ENCODE measurements at places on chromosomes 2 and 18. TPM values are rescaled to one million over a fixed set of nuclear protein-coding genes. Genes with fewer than 3 reads are reported as not detected.

GRCh38 chr2:72778410-72778809 is 47.4 kb downstream of the EXOC6B start:
- DNase-seq: no peak

GRCh38 chr18:79300413-79300812 is 95.3 kb upstream of the NFATC1 start:
- no peak for DNase-seq

Gene HOXD9
- total RNA-seq: 1.5 TPM

DNA sequence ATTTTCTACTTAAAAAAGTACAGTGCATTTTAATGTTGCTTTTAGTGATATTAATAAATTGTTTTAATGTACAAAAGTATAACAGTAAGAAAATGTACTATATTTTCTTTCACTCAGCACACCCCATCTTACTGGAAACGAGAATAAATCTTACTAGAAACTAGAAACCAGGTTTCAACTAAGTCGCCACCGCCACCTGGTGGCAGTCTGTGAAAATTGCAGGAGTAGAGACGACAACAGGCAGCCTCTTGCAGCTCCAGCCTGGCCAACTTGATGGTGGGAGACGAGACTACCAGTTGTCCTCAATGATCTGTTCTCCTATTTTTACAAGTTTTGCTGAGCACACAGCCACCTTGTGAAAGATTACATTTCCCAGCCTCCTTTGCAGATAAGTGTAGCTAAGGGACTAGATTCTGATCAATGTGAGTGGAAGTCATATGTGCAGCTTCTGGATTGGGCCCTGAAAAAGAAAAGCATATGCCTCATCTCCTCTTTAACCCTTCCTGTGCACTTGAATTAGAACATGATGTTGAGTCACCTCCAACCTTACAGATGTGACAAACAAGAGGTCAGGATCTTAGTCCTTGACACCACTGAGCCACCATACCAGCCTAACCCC is 8.7 kb downstream of the OTOF start:
- no peak for DNase-seq

DNA sequence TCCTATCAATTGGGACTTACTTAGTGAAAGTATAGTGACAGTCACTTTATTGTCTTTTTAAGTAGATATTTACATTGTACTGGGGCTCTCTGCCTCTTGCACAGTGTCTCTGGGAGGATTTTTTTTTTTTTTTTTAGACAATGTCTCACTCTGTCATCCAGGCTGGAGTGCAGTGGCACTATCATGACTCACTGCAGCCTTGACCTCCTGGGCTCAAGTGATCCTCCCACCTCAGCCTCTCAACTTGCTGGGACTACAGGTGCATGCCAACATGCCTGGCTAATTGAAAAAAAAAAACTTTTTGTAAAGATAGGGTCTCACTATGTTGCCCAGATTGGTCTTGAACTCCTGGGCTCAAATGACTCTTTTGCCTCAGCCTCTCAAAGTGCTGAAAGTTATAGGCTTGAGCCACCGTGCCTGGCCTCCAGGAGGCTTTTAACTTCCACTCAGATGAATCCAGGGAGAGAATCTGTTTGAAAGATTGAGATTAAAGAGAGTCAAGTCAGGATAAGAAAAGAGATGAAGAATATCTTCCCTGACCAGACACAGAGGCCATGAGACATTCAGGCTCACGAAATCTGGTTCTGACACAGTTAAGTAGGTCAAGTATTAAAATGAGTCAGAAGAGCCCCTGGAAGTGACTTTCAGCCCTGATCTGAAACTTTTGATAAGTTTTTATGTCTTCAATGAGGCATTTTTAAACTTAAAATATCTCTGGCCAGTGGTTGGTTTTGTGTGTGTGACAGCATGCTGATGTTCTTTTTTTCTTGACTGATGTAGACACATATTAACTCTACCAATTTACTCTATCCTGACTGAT is 18.3 kb downstream of the ARHGEF33 start:
- DNase-seq: no peak

DNA sequence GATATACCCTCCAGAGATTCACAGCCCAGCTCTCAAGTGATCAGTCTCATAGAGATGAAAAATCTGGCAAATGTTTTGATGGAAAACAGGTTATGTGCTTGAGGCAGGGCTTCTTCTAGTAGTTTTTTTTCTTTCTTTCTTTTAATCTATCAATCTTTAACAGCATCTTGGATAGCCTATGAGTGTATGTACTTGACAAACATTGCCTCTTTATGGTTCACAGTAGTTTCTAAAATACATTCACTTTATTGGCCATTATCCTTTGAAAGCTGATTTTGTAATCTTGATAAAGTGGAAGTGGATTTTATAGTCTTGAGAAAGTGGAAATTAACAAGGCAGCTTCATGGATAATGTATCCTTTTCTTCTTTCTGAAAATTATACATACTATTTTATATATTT is 51.4 kb upstream of the IL1R1 start:
- no peak for DNase-seq

DNA sequence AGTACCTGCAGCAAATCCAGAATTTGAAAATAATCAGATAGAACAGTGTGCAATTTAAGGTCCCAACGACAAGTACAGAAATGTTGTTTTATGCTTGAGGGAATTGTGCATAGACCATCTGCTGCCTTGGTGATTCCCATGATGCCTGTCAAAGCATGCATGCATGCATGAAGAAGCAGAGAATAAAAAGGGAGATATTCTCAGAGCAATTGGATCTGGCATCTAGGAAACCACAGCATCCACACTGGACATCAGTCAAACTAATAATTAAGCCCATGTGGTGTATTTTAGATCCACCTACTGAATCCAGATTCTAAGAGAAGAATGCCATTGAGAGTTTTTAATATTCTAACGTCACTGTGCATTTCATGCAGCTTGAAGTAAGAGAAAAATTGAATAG is 361.2 kb downstream of the FSIP2 start:
- no peak for DNase-seq

GRCh38 chr2:172556284-172557033 is 569 bp downstream of the PDK1 start:
- DNase-seq: peak; percentile 25

Gene DSG3
- not detected for total RNA-seq

DNA sequence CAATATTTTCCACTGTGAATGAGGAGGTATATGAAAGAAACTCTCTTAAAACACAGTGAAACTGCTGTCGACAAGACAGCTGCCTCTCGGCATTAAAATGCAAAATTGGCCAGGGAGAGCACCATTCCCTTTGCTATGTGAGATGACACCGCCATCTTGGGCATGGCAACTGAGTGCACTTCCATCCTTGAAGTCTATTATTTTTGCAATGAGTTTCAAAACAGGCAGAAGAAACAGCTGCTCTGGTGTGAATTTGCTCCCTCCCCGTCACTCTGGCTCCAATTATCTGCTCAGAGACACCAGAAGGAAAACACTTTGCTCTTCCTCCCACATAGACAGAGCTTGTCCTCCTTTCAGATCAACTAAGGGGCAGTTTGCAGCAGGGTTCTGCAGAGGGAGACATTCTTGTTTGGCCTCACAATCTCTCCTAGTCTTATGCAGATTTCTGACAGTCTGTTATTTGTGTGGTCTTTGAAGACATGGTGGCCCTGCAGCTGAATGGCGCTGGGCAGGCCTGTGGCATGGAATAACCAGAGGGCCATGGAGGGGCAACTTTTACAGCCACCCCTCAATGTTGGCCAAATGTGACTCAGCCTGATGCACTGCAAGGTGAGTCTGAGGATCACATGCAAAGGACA is 48.6 kb upstream of the SEC11C start:
- DNase-seq: no peak

Data from omental fat pad (tissue), 4 donors.